Stimulated activated CD4-positive, alpha-beta T cell treated with anti-CD3 and anti-CD28 coated beads, Interleukin-2, amount 100 ng/mL, for 48 hours (primary cell): ENCODE measurements at places on chromosomes 5 and 9.
A peak's percentile ranks its signal among the peaks of the same experiment; 100 is the strongest.

DNA sequence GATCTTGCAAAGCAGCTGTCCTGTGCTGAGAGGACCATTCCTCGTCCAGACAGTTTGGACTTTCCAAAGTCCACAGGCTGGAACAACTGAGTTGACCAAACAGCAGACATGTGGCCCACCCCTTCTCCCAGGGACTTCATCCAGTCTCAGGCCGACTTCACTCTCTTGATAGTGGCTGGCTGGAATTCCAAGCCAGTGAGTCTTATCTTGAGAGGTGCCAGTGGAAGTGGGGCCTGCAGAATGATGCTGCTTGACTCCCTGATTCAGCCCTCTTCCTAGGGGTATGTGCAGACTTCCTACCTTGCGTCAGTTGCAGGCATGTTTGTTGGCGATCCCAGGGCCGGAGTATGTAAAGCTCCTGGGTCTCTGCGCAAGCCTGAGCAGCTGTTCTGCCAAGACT is 131.4 kb upstream of the TSLP start:
- DNase-seq, result no peak

- DNase-seq, result no peak
These were observed 38.3 kb downstream of the TRIO start for GRCh38 chr5:14181299-14181968.

DNA sequence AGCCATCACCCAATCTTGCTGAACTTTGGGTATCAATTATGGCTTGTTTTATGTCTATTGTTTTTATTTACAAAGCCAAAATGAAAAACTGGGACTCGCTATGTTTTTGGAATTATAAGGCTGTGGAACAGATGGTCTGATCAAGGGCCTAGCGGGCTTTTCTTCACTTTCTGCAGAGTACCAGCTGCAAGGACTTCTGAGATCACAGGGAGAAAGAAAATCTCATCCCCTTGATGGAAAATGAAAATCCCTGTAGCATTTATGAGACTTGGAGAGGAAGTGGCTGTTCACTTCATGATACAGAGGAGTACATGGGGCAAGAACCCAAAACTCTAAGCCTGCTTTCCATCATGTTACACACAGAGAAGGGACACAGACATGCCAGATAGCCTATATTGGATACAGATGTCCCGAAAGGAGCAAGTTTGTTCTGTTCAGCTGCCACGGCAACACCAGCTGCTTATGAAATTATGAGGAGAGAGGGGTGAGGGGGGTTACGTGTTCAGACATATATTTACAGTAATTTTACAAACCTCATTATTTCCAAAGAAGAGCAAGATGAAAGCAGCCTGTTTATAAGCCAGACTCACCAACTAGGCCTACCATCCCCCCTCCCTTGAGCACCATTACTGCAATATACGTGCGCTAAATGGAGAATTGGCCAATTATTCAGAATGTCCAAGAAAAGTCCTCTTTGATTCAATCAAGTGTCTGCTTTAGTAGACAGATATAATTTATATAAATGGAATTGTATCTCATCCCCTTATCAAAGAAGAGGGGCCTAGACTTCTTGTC is 220.0 kb downstream of the MARCHF11 start:
- DNase-seq, result no peak

DNA sequence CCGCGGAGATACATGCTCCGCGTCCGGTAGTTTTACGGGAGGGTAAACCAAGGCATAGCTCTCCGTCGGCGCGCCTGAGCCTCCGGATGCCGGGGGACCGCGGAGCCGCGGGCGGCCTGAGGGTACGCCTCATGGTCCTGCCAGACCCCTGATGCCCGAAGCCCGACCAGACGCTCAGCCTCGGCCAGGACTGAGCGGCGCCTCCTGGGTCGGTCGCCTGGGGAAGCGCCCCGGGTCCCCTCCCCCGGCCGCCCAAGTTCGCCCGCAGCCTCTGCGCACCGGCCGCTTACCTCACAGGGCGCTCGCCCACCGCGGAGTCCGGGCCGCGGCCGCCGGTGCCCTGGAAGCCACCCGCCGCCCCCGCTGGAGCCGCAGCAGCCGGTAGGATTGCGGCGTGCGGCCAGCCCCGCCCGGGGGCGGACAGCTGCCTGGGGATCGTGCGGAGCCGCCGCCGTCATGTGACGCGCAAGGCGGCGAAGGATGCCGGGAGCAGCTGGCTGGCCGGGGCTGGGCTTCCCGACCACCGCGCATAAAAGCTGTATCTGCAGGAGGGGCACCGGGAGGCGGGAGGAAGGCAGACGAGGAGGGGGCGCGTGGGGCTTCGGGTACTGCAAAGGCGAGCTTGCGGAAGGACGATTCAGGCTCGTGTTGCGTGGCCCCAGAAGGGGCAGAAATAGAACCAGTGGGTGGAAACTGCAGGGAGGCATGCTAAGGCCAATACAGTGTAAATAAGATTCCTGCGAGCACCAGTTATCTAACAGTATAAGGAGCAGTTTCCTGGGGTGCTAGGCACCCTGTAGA is at the start of gene FBXO10:
Gene FBXO10 (minus strand): TSS at position 460 of the 801 bp plus-strand sequence. CDS start 34,612 bp downstream, outside the sequence.
- DNase-seq, result peak; percentile 18

DNA sequence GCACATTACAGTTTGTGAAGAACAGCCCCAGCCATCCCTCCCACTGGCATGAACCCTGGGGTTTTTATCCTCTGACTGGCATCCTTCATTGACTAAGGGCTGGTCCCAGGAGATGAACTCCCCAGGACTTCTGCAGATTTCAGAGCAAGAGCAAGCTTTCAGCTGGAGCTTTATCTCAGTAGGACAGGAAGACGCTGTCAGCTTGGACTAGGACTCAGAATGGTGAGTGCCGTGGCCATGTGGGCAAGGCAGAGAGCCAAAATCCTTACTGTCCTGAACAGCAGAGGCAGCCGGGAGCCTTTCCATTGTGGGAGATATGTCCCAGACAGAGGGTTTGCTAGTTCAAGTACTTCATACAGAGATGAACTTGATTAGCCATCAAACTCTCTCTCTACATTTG is 3.2 kb upstream of the ACOT12 start:
- DNase-seq, result no peak

DNA sequence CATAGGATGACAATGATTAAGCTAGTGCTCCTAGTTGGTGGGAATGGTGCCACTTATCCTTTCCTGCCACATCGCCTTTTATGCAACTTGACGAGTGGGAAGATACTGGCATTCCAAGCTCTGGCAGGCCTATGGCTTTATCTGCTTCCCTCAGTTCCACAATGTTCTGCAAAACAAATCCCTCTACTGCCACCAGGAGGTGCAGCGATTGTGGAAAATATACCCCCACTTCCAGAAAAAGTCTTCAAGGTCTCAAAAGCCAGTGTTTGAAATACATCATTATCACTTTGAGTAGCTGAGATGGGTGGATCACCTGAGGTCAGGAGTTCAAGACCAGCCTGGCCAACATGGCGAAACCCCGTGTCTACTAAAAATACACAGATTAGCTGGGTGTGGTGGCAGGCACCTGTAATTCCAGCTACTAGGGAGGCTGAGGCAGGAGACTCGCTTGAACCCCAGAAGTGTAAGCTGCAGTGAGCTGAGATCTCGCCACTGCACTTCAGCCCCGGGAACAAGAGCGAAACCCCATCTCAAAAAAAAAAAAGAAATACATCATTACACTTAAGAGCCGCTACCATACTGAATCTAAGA is 3.4 kb downstream of the CLINT1 start:
- no peak for DNase-seq

DNA sequence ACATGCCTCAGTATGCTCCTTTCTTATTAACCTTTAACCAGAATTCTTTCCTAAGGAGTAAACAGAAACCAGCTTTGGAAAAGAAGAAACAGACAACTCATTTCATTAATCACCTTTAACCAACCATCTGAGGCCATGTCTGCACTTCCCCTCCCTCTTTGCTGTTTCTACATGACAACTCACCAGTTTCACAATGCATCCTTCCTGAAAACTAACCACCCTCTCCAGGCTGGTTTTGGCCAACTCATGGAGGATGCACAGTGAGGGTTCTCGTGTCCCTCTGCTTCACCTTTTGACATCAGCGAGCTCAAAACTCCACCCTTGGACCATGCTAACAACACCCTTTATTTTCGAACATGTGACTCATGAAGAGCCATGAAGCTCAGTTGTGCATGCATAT is 244.1 kb downstream of the ELAVL2 start:
- no peak for DNase-seq

GRCh38 chr5:169655353-169655752 is 18.3 kb downstream of the DOCK2 start:
- no peak for DNase-seq

GRCh38 chr5:2157372-2157771 is 274.6 kb upstream of the IRX4 start:
- no peak for DNase-seq

DNA sequence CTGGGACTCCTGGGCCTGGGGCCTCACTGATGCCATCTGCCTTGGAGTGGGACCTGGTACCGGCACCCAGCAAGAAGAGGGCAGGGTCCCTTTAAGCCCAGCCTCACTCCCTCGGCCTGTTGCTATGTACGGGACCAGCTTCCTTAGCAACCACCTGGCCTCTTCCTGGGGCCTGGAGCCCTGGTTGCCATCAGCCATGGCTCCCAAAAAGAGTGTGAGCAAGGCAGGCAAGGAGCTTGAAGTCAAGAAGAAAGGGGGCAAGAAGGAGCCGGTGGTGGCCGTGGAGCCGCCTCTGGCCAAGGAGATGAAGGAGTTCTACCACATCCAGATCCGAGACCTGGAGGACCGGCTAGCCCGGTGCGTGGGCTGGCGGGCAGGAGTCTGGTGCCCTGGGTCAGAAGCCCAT is at the start of gene CFAP157:
Gene CFAP157 (plus strand): TSS at position 153 of the 406 bp plus-strand sequence. CDS start 44 bp downstream, at position 197.
- DNase-seq, result no peak

GRCh38 chr5:133900534-133901270 is 67.7 kb downstream of the C5orf15 start:
- DNase-seq, result no peak

DNA sequence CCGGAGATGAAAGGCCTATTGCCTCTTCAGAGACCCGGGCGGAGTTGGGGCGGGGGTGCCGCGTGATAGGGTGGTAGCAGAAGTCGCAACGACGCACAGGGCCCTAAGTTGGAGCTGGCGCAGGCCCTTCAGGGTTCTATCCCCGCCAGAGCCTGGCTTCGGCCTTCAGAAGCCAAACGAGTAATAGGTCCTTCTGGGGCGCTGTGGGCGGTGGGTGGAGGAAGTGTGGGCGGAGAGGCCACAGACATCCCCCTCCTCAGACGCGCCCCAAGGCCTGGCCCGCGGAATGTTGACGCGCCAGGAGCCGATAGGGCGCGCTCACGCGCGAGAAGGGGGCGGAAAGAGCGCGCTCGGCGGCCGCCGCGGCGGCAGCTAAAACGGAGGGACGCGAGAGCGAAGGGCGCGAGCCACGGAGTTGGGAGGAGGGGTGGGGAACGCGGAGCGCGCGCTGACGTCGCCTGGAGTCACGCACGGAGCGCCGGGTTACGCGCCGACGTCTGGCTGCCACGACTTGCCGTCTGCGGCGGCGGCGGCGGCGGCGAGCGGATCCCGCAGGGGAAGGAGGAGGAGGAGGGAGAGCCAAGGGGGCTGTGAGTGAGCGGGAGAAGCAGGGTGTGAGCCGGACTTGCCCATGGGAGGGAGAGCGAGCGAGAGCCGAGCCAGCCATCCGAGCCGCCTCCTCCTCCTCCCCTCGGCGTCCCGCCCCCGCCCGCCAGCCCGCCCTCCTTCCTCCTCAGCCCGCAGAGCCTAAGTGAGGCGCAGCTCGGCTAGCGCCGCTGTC is 6.4 kb upstream of the PURA start:
- DNase-seq, result peak; percentile 89

GRCh38 chr9:94164806-94165549 is 80.7 kb downstream of the PTPDC1 start:
- no peak for DNase-seq

DNA sequence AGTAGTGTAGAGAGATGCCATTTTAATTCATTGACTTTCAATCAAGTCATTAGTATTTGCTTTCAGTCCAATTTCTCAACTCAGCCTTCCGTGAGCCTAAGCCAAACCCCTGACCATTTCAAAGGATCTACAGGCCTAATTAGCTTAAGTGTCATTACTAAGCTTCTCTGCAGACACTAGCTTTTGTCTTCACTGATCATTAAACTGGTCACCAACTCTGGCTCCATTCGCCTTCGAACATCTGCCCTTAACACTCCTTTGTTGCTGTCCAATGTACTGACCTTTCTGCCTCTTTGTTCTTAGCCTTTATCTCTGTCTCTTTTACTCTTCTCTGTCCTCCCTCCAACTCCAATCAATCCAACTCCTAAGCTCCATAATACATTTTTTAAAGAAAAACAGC is 299.3 kb downstream of the DIRAS2 start:
- no peak for DNase-seq

DNA sequence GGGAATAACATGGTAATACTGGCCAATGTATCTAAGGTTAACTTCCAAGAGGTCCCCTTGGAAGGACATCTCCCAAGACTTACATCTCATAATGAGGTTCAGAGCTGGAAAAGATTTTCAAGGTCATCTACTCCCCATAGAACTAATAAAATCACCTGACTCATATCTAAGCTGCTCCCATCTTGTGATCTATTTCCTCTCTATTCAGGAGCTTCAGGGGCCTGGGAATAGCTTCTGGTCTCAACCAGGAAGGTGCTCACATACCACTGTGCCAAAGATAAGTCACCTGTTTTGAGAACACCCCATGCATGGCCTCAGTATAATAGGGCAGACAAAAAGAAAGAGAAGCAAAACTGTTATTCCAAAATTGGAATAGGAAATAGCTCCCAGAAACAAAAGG is 74.2 kb downstream of the OXCT1 start:
- no peak for DNase-seq

GRCh38 chr5:170404398-170404797 is 15.2 kb upstream of the KCNMB1 start:
- DNase-seq, result no peak

GRCh38 chr5:73365990-73366667 is 82.4 kb downstream of the FOXD1 start:
- no peak for DNase-seq

- no peak for DNase-seq
These were observed 264.9 kb downstream of the CD180 start for GRCh38 chr5:66931651-66932050.

DNA sequence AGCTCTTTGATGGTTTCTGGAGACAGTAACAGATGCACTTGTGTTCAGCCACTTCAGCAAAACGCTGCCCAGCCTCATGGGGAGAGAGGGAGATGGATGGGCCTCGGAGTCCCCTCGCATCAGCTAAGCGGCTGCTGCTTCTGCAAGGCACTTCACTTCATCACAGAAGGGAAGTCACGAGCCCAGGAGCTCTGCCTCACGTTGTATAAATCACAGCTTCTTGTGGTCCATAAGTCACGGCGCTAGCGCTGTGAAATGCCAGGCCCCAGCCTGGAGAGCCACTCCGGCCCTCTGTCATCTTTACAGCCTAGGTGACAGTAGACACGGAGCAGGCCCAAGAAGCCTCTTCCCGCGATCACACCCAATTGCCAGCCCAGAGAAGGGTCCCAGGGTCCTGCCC is 23.4 kb downstream of the DBH start:
- DNase-seq, result no peak

DNA sequence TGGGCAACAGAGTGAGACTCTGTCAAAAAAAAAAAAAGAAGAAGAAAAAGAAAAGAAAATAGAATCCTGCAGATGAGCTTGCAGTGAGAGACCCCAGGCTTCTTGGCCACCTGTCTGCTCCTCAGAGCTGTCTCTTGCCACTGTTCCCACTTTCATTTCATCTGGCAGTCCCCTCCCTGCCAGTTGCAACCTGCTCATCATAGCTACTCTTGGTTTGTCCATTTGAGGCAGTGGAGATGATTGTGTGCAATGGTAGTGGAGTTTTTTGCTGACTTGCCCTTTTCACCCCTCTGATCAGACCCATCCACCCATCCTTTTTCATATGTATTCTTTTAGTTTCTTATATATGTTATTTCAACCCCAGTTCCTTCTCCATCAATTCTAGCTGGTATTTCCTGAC is 28.7 kb downstream of the ANKRD33B start:
- no peak for DNase-seq

- no peak for DNase-seq
These were observed 324.5 kb downstream of the SLIT3 start for GRCh38 chr5:168976311-168976970.

GRCh38 chr9:89475891-89476440 is 21.9 kb downstream of the SEMA4D start:
- no peak for DNase-seq
